Muscle of arm (tissue), 14 donors: ENCODE measurements at places on chromosomes 7 and 10. TPM values are rescaled to one million over a fixed set of nuclear protein-coding genes. Genes with fewer than 3 reads are reported as not detected.

ACSL5 gene
- 3.3 TPM for polyA plus RNA-seq

GHRHR gene
- not detected for polyA plus RNA-seq

OPALIN gene
- polyA plus RNA-seq, result not detected

ADO gene
- 14.9 TPM for polyA plus RNA-seq

DTX2 gene
- polyA plus RNA-seq, result 7.7 TPM

H2BK1 gene
- not detected for polyA plus RNA-seq
